Activated CD4-positive, CD25-positive, alpha-beta regulatory T cell (primary cell): ENCODE measurements at places on chromosomes 6 and 20.
A peak's percentile ranks its signal among the peaks of the same experiment; 100 is the strongest.

GRCh38 chr6:166456395-166457156 is 73.8 kb upstream of the MPC1 start:
- DNase-seq, result no peak

DNA sequence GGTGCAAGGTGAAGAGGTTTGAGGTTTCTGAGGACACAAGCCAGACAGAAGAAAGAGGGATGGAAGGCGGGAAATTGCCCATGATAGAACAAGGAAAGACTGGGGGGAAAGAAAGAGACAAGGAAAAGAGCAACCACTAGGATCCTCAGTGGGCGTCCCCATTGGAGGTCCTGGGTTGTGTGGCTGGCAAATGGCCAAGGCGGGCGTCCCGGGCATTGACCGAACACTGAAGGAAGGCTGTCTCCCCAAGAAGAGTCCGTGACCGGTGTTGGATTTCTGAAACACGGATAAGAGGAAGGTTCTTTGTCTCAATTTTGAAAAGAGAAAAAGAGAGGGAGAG is 746.6 kb upstream of the ADGRB3 start:
- DNase-seq, result no peak

DNA sequence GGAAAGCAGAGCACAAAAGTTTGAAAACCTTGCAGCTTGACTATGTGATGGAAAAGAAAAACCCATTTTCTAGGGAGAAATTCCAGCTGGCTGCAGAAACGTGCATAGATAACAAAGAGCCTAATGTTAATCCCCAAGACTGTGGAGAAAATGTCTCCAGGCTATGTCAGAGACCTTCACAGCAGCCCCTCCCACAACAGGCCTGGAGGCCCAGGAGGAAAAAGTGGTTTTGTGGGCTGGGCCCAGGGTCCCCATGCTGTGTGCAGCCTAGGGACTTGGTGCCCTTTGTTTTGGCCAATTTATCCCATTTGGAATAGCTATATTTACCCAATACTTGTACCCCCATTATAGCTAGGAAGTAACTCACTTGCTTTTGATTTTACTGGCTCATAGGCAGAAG is 484.1 kb upstream of the HTR1E start:
- no peak for DNase-seq

DNA sequence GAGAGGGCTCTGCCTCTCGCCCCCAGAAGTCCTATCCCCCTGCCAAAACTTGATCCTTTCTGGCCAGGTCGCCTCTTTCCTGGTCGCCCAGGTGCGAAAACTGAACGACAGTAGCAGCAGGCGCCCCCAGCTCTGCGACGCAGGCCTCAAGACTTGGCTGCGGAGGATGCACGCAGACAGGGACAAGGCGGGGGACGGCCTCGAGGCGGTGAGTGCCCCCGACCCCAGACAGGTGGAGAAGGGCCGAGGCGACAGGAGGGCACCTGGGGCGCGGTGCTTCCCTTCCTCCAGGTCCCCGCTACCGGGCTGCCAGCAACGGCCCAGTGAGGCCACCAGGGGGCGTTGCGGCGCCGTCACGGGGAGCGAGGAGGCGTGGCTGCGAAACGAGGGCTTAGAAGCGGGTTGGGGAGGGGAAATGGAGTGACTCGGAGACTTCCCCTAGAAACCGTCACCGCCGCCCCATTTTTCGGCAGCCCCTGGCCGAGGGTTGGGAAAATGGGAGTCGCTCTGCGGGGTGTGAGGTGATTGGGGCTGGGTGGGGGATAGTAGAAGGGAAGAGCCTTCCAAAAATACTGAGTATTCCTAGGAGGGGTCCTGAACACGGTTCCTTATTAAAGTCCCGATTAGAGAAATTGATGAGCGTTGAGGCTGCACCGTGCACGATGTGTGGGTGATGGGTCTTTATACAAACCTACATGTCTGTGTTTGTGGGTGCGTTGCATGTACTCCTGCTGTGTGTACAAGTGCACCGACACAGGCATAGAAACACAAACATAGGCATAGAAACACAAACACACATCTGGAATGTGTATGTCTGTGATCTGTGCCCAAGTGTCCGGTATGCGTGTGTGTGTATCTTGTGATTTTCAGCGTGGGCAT is 44.6 kb downstream of the ARHGAP40 start:
- DNase-seq, result peak; percentile 80

DNA sequence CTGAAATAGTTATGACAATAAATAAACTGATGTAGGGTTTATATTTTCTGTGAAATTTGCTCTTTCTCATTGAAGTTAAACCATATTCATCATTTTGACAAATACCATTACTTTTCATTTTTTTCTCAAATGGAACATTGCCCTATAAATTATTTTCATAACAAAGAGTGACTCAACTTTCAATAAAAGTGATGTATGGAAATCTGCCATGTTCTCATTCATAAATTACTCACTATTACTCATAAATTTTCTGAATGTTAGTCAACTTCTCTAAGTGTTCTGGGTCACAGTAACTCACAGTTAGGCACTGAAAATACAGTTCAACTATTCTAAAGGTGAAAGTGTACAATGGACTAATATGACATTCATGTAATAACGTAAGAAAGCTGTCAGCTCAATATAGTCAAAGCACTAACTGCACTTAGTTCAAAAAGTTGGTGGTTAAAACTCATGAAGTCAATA is 19.0 kb upstream of the STX11 start:
- no peak for DNase-seq

- no peak for DNase-seq
Observed at GRCh38 chr6:77341058-77341986, 122.0 kb downstream of the HTR1B start.

GRCh38 chr20:44856856-44857448 is 28.6 kb upstream of the YWHAB start:
- no peak for DNase-seq

- DNase-seq, result no peak
Observed at GRCh38 chr20:59074456-59074855, 31.9 kb upstream of the PRELID3B start.

- DNase-seq, result no peak
Observed at GRCh38 chr6:11639376-11640235, 102.1 kb downstream of the TMEM170B start.

- no peak for DNase-seq
Observed at GRCh38 chr6:137927777-137928218, 60.7 kb downstream of the TNFAIP3 start.

GRCh38 chr6:147063469-147064031 is 140.7 kb upstream of the STXBP5 start:
- no peak for DNase-seq

GRCh38 chr6:41028561-41029412 is 10.2 kb downstream of the UNC5CL start:
- DNase-seq, result peak; percentile 19

- no peak for DNase-seq
Observed at GRCh38 chr6:3819161-3820110, 29.7 kb upstream of the FAM50B start.

- peak; percentile 30 for DNase-seq
Observed at GRCh38 chr20:25865715-25866656, 169.3 kb upstream of the ZNF337 start.

DNA sequence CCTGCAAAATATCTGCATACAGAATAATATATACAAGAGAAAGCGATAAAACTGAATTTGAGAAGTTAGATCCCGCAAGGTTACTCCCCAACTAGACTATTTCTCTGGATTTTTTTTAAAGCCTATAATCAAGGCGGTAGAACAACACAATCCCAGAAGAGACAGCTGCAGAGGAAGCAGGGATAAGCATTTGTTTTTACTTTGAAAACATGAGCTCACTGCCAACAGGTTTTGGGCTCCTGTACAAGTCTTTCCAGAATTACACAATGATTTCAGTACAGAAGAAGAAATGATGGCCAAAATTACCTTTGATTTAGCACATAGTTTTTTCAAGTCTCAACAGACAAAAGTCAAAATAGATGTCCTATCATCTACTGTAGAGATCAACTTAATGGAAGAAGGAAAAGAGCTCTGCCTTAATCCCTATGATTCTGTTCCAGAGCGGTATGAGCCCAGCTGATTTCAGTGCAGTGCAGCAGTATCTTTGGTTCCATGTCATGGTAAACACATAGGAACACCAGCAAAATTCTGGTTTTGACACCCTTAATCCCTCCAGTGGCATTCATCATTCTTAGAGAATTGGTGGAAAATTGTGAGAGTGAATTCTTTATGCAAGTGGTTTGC is 304.3 kb downstream of the HDGFL1 start:
- no peak for DNase-seq

DNA sequence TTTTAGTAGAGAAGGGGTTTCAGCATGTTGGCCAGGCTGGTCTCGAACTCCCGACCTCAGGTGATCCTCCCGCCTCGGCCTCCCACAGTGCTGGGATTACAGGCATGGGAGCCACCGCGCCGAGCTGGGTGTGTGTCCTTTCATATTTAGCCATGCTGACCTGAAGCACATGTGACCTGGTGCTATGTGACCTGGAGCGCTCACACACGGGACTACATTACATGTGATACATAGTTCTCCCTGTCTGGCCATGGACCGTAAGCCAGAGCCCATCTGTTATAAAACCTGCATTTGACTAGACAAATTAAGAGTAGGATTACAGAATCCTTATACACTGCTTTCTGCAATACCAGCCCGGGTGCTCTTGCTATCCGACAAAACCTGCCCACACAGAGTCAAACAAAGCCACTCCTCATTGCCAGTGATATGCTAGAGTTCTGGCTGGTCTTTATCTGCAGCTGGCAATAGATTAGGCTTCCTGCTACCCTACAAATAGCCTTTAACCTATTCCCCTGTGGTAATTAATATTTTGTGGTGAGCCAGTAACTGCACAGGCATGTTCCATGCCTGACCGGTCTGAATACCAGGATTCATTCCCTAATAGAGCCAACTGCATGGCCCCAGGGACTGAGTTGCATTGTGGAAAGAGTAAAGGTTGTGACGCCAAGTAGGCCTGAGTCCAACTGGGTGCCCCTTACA is 26.3 kb upstream of the FAM50B start:
- no peak for DNase-seq

DNA sequence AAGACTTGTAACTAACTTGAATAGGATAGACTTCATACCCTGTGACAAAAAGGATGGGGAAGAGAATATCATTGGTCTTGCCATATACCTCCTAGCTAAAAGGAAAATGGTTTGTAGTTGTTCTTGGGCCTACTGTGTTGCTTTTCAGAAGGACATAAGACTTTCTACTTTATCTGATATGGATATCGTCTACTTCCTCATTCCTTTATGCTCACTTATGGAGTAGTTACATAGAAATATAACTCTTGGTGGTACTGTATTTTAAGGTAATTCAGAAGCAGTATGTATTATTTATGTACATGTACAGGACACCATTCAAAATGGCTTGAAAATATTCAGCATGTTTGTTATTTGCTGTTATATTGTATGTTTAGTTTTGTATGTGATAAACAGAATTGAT is 8.0 kb downstream of the FAM217B start:
- DNase-seq, result no peak

- DNase-seq, result no peak
Observed at GRCh38 chr20:33833333-33833732, 22.2 kb downstream of the CHMP4B start.

DNA sequence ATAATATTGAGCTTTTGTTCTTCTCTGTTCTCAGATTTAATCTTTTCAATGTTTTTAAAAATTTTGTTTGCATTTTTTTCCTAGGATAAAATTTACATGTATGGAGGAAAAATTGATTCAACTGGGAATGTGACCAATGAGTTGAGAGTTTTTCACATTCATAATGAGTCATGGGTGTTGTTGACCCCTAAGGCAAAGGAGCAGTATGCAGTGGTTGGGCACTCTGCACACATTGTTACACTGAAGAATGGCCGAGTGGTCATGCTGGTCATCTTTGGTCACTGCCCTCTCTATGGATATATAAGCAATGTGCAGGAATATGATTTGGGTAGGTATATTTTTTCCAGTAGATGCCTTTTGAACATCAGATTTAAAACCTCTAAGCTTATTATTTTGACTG is 89.8 kb downstream of the ATRN start:
- DNase-seq, result no peak

DNA sequence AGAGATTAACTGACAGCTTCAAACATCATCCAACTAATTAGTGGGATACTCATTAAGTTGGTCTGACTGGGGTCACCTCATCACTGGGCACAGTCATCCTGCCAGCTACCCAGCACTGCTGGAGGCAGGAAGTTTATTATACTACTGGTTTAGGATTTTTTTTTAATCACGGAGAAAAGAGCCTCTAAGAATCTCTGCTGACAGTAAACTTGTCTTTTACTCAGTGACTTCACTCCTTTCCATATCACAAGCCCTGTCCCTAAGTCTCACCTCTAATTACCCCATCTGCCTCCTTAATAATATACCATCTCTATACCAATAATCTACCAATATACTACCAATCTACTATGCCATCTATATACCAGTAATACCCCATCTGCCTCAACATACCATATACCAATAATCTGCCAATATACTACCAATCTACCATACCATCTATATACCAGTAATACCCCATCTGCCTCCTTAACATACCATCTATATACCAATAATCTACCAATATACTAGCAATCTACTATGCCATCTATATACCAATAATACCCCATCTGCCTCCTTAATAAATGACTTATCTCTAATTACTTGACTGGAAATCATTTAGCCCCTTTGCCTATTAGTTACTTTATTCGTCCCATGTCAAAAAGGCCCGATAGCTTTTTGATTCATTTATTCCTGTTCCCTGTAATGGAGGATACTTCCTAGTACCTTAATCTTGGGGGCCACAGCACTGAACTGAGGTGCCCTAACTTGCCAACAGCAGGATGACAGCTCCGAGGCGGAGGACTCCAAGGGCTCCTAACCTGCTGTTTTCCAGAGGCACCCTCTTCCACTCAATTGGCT is 5.0 kb downstream of the ATP5F1E start:
- no peak for DNase-seq

- peak; percentile 31 for DNase-seq
Observed at GRCh38 chr20:58870293-58871014, 17.9 kb downstream of the GNAS start.

- DNase-seq, result no peak
Observed at GRCh38 chr20:44087051-44087856, 99.7 kb downstream of the JPH2 start.

GRCh38 chr6:34055223-34055933 is 90.5 kb downstream of the GRM4 start:
- DNase-seq, result no peak

DNA sequence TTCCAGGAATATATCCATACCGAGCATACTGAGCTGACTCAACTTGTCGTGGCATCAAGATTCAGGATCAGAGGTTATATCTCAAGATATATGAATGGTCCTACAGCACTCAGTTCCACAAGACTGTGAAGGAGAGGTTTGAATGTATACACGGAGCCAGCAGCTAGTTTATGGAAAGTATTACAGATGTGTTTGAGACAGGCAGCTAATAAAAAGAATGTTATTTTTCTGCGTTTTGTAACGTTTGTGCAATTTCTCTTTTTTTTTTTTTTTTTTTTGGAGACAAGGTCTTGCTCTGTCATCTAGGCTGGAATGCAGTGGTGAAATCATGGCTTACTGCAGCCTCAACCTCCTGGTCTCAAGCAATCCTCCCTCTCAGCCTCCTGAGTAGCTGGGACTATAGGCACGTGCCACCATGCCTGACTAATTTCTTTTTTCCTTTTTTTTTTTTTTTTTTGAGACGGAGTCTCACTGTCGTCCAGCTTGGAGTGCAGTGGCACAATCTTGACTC is 3.4 kb upstream of the FAM110A start:
- no peak for DNase-seq
